AG10803 (cell line): ENCODE measurements at places on chromosomes 11 and 22.

GRCh38 chr11:30392221-30392784 is 69.4 kb downstream of the ARL14EP start:
- no peak for DNase-seq

GRCh38 chr11:60193687-60194433 is 11.0 kb upstream of the MS4A6A start:
- peak; percentile 36 for DNase-seq

- no peak for DNase-seq
Measured at GRCh38 chr11:75260396-75261170, 20.0 kb downstream of the TPBGL start.

DNA sequence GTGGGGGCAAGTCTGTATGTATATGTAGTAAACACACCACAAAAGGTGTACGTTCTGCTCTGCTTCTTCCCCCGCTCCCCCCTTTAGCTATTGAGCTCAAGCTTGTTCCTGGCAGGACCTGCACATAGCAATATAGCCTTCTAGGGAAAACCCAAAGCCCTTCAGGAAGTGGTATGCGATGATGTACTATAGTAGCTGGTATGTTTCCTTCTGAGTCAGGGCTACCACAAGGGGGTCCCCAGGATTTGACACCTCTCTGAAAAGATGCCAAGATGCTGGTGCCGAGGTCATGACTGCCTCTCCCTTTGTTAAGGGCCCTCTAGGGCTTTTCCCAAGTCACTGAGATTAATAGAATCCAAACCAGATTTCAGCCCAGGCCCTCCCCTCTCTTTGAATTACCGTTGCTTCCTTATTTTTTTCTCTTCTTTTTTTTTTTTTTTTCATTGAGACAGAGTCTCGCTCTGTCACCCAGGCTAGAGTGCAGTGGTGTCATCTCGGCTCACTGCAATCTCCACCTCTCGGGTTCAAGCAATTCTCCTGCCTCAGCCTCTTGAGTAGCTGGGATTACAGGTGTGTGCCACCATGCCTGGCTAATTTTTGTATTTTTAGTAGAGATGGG is 268.4 kb downstream of the ETS1 start:
- DNase-seq = no peak

DNA sequence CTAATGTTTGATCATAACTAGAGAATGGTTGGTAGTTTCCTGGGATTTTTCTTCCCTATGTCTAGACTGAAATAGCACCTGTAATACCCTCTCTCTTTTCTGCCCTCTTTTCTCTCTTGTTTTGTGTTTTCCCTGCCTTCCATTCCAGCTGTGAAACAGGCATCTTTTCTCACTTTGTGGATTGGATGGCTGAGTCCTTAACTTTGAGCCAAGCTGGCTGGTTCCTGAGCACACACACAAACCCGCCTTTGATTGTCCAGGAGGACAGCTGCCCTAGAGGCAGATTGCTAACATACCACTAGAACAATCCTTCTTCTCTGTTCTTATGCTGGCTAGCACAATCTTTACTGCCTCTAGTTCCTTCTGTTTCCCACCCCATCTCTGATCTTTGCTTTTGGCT is 17.7 kb downstream of the CTNND1 start:
- DNase-seq = peak; percentile 88

- peak; percentile 34 for DNase-seq
Measured at GRCh38 chr11:66136752-66137123, 66.7 kb downstream of the PACS1 start.

- DNase-seq = no peak
Measured at GRCh38 chr22:25692397-25693267, 49.4 kb upstream of the MYO18B start.

DNA sequence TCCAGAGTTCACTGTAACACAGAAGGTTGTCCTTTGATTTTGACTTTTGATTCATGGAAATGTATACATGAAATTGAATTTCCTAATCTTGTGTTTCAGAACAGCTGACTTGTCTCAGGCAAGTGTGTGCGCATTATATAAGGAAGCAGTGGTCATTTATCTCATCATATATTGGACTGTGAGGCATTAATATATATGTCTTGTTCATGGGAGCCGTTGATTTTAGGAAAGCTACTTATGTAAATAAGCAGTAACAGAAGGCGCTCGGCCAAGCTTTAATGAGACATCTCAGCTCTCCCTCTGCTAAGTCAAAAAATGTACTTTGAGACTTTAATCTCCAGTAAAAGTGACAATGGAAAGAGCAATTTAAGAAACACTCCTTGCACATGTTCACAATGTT is 100.5 kb downstream of the PDHX start:
- DNase-seq = no peak

DNA sequence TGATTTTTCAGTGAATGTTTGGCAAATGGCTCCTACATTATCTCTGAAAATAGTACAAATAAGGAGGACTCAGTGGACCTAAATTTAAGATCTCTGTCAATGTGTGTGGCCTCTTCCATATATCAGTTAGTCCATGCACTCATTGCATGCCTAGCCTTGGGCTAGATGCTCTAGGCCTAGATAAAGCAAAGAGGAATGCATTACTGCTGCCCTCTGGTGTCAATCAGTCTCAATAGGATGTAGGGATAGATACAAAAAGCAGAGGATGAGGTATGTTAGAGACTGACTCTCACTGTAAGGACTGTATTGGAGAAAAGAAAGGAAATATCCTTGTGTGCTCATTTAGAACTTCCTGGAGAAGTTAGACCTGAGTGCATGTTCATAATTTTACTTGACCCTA is 42.0 kb downstream of the MS4A2 start:
- DNase-seq = no peak

- DNase-seq = no peak
Measured at GRCh38 chr22:26588729-26589366, 1.1 kb downstream of the TPST2 start.

GRCh38 chr11:117498791-117499190 is 171.1 kb downstream of the CEP164 start:
- no peak for DNase-seq

DNA sequence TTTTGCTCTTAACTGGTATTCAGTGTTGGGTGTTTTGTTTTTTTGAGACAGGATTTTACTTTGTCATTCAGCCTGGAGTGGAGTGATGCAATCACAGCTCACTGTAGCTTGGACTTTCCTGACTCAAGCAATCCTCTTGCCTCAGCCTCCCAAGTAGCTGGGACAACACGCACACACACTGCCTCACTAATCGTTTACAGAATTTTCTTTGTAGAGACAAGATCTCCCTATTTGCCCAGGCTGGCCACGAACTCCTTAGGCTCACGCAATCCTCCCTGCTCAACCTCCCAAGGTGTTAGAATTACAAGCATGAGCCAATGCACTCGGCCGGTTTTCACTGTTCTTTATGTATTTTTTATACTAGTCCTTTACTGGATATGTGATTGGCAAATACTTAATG is 51.0 kb upstream of the IGLL5 start:
- peak; percentile 3 for DNase-seq

- no peak for DNase-seq
Measured at GRCh38 chr11:120785576-120785975, 238.3 kb upstream of the TBCEL start.

DNA sequence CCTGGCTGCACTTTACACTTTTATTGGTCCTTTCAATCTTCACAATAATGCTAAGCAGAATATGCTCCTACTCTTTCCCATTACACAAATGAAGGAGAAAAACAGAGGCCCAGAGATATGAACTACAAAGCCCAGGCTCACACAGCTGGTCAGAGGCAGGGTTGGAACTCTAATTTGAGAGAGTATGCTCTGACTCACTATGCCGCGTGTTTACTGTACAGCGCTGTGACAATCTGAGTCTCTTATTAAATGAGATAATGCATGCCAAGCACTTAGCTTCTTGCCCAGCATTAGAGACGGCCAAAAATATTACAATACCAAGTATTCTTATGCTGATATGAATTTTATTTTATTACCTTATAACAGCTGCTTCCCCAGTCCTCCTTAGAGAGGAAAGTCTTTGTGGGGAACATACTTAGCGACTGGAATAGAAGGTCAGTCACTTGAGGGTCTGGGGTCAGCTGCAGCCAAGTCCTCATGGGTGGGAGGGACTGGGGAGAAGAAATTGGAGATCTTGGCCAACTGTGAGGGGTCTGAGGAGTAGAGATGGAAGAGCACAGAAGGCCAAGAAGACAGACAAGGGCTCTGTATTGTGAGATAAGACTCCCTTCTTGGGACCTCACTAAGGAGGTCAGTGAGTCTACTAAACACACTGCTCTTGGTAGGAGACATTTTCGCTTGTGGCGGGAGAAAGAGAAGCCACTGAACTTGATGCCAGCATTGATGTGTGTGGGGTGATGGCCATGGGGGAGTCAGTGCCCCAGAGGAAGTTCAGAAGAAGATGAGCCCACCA is 150.8 kb upstream of the TIMP3 start:
- peak; percentile 70 for DNase-seq

GRCh38 chr11:94655291-94655690 is 88.1 kb downstream of the PIWIL4 start:
- DNase-seq = no peak

- no peak for DNase-seq
Measured at GRCh38 chr22:40862537-40862936, 624 bp upstream of the DNAJB7 start.
